Caki2 (cell line): ENCODE measurements at places on chromosomes 13 and 19. TPM values are rescaled to one million over a fixed set of nuclear protein-coding genes. Genes with fewer than 3 reads are reported as not detected.

- peak; percentile 41 for DNase-seq
These were observed 66.3 kb downstream of the TBC1D4 start for GRCh38 chr13:75415694-75416093.

DNA sequence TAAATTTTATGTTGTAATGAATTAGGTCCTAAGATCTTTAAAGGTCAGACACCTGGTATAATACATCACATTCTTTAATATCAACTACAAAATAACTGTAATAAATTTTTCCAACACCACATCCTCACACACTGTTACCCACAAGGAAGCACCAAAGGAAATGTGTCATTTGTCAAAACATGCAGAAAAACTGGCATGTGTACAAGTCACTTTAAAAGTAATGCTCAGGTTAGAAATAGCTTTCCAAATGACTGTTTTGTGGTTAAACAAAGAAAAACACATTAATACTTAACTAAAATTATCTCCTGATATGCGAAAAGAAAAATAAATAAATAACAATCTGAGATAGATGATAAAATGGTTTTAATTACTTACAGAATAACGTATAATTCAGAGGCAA, 74.7 kb downstream of the MZT1 start:
- DNase-seq = peak; percentile 21

GRCh38 chr19:39082745-39083598, 1.2 kb upstream of the ACP7 start:
- DNase-seq = no peak

DNA sequence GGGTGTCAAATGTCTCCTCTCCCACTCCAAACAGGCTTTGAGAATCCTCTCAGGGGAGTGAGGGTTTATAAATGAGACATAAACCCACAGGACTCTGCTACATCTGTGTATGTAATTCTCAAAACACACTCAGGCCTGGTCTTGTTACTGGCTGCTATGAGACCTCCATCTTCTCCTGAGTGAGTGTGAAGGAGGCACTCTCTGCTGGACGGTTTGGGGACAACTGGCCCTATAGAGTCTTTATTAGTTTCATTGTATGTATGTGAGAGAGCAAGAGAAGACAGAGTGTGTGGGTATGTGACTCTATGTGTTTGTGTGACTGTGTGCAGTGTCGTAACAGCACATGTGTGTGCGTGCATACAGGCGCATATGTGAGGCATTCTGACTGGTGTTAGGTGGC, 9.6 kb upstream of the CYP4F12 start:
- DNase-seq = no peak

The PRTN3 gene
- 0.14 TPM in 1 of 2 replicates, not detected in the other for total RNA-seq

The OPA3 gene
- total RNA-seq = 9.4 and 14.1 TPM in 2 replicates
